ENCODE measurements at places on chromosomes 7 and 10. TPM values are rescaled to one million over a fixed set of nuclear protein-coding genes. Genes with fewer than 3 reads are reported as not detected.

RADIL gene
- 0.38 TPM for total RNA-seq

CALHM3 gene
- not detected for total RNA-seq

ESYT2 gene
- total RNA-seq = 88.0 TPM

RGR gene
- not detected for total RNA-seq

TCAF2 gene
- 6.5 TPM for total RNA-seq

ACBD7 gene
- total RNA-seq = 0.85 TPM

TMEM229A gene
- total RNA-seq = not detected

MBL2 gene
- not detected for total RNA-seq
